Smooth muscle cell of the brain vasculature (primary cell): ENCODE measurements at places on chromosomes 11 and 22.
A peak's percentile ranks its signal among the peaks of the same experiment; 100 is the strongest.

- DNase-seq = no peak
These were observed 62.1 kb upstream of the NUP50 start for GRCh38 chr22:45101515-45102227.

- DNase-seq = no peak
These were observed 5.8 kb upstream of the BRD1 start for GRCh38 chr22:49833340-49834007.

- DNase-seq = no peak
These were observed 3.1 kb downstream of the HMBS start for GRCh38 chr11:119087747-119088241.

DNA sequence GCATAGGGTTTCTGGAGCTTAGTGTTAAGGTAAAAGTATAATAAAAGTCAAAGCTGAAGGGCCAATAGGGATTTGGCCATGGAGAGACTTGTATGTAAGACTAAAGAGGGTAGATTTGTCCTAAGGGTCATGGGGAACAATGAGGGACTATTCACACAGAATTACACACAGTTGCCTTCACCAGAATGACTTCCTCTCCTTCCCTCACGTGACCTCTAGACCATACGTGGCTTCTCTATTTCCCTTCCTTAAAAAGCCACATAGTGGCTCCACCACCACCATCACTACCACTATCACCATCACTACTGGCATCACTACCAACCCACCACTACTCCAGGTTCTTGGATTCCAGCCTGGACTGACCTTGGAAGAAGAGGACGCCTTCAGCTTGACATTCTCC is 2.8 kb downstream of the HPX start:
- no peak for DNase-seq

DNA sequence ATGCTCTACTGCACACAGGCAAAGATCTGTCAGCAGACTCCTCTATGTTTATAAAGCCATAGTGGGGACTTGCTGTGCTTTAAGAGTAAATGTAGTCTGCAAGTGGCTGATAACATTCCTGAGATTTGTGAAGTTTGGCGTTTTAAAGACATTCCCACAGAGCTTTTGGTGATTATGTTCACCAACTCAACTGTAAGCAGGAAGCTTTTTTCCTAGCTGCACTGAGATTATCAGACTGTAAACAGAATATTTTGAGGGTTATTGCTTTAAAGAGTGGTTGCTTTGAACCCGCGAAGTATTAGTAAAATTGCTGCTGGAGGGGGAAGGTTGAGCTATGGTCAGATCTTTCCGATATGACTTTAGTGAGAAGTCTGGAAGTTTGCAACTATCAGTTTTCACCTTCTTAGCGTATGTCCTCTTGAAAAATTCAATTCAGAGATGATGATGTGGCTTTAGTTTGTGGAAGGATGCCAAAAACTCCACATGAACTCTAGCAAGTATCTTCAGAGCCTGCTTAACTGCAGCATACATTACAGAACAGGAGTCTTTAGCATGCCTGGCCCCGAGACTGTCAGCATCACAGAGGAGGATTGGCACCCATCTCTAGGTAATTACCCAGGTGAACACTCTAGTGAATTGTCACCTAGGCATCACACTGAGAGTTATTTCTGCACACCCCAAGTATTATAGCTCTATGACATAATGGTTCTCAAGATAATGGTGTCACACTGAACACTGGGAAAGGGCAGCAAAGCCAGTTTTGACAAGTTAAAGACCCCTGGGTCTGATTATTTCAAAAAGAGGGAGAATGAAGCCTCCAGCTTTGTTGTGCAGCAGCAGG is 89.9 kb downstream of the MTNR1B start:
- DNase-seq = peak; percentile 83

DNA sequence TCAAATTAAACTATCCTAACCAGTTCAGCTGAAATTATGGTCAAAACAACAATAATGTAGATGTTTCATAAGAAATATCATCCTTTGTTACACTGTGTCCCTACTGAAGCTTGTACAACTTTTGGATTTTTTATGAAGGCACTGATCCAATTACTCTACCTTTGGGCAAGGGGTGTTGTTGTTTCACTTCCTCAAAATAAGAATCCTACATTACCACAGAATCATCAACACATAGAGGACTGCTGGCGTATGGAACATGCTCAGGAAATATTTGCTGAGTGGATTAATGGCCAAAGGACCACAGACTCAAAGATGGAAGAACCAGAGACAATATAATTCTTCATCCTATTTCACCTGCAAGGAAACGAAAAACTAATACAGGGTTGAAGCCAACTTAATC is 907.5 kb upstream of the CCDC90B start:
- no peak for DNase-seq

GRCh38 chr11:68049509-68050370 is 10.9 kb downstream of the TCIRG1 start:
- DNase-seq = no peak

GRCh38 chr22:30694171-30694639 is 469 bp upstream of the OSBP2 start:
- no peak for DNase-seq

- no peak for DNase-seq
These were observed 538.9 kb upstream of the API5 start for GRCh38 chr11:42772886-42773285.

GRCh38 chr11:117178210-117179034 is at the start of gene SIDT2:
SIDT2 (plus strand) TSS chr11:117178743; CDS start chr11:117179264, 521 bp downstream.
- peak; percentile 89 for DNase-seq

GRCh38 chr22:45120440-45120839 is 43.3 kb upstream of the NUP50 start:
- DNase-seq = no peak

DNA sequence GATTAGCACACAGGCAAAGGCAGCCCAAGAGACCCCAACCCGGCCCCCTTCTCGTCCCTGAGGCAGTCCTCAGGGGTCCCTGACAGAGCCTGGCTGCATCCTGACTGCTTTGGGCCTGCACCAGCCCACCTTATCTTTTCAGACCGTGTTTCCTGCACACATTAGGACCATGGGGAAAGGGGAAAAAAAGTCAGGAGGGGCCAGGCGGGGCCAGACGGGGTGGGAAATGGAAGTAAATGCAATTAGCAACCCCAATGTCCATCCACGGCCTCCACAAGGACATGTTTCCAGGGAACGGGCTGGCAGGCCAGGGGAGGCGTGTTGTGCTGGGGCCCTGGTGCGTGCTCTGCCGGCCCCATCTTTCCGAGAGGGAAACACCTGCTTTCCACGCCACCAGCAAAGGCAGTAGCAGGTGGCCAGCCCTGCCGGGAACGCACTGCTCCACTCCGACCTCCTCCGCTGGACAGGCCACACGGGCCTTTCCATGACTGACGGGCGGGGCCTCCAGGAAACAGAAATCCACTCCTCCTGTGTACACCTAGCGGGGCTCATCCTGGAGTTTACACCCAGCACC is 7.4 kb downstream of the EHD1 start:
- DNase-seq = no peak

DNA sequence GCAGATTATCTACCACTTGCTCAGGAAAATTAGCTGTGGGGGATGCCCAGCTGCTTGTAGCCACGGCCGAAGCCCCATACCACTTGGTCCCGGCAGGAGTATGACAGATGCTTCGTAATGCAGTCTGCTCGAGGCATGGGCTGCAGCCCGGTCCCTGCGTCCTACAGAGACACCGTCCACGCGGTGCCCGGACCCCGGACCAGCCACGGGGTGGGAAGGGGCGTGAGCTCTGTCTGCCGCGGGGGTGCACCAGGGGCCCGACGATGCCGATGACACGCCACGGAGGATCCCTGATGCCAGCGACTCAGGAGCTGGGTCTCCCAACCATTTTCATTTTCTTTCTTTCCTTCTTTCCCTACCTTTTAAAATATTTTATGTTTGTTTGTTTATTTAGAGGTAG is 30.0 kb downstream of the SLC25A17 start:
- DNase-seq = no peak

GRCh38 chr11:19060629-19061028 is at the start of gene MRGPRX2:
MRGPRX2 (minus strand) TSS chr11:19060717; CDS start chr11:19056402, 4,315 bp downstream.
- no peak for DNase-seq

DNA sequence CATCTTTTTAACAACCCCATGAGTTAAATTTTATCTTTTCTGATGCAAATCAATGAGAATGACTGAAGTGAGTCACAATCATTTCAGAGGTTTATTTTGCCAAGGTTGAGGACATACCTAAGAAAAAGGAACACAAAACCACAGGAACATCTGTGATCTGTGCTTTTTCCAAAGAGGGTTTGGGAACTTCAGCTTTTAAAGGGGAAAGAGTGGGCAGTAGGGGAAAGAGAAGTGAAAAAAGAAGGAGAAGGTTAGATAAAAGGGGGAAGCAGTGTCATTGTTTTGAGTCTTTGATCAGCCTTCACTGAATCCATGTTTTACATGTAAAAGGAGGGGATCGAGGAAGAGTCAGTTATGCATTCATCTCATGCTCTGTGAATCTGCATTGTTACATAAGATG is 45.3 kb upstream of the SPON1 start:
- DNase-seq = no peak

GRCh38 chr22:43689356-43689755 is 122.7 kb downstream of the EFCAB6 start:
- no peak for DNase-seq

DNA sequence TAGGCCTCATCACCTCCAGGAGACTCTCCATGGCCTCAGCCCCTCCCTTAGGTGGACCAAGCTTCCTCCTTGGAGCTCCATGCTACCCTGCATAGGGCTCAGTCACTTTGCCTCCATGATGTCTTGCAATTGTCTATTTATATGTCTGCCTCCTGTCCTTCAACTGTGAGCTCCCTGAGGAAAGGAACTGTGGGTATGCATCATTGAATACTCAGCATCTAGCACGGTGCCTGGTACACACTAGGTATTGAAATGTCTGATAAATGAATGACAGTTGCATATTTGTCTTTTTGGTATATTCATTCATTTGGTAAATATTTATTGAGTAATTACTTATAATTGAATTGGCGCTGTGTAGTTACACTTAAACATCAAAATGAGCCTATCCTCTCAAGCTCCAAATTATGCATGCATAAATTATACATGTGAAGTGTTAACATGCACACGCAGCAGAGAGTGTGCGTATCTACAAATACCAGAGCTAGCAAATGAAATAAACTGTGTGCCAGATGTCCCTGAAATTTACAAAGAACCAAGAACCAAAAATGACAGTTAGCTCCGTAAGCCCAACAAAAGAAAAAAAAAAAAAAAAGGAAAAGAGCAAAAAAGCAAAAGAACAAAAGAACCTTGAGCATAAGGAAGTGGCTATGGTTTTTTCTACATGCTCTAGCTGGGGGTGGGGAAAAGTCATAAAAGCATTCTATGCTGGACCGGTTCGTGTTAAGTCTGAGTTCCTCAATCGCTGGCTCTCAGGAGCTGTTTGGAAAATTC is 25.2 kb downstream of the GRAP2 start:
- no peak for DNase-seq

- no peak for DNase-seq
These were observed 18.2 kb downstream of the ZBTB16 start for GRCh38 chr11:114077482-114078305.

DNA sequence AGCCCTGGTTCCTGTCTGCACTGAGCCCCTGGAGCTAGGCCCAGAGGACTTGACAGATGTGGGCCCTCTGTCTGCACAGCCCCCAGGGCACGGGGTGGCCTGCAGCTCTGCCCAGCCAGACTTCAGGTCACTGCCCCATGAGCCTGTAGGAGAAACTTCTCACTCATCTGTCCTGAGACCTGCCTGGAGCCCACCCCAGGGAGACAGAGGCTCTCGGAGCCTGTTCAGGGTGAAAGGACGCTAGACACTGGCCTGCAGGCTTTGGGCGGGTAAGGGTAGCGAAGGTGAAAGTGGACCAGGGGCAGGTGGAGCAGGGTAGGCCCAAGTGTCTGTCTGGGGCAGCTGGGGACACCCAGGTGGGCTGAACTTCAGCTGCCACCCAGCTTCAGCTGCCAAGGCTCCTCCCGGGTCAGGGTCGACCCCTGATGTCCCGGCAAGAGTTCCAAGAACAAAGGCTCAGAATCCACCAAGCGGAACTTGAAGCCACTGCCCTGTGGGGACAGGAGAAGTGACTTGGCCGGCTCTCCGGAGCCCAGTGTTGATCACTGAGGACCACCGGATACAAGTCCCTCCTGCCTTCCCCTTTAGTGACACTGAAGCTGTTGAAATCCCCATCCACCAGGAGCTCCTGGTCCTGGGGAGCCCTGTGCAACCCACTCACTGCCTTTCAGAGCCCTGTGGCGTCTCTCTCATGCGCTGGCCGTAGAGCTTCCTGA is 90.3 kb downstream of the KCNQ1 start:
- no peak for DNase-seq

GRCh38 chr11:92811341-92811740 is 158.1 kb upstream of the MTNR1B start:
- DNase-seq = no peak

DNA sequence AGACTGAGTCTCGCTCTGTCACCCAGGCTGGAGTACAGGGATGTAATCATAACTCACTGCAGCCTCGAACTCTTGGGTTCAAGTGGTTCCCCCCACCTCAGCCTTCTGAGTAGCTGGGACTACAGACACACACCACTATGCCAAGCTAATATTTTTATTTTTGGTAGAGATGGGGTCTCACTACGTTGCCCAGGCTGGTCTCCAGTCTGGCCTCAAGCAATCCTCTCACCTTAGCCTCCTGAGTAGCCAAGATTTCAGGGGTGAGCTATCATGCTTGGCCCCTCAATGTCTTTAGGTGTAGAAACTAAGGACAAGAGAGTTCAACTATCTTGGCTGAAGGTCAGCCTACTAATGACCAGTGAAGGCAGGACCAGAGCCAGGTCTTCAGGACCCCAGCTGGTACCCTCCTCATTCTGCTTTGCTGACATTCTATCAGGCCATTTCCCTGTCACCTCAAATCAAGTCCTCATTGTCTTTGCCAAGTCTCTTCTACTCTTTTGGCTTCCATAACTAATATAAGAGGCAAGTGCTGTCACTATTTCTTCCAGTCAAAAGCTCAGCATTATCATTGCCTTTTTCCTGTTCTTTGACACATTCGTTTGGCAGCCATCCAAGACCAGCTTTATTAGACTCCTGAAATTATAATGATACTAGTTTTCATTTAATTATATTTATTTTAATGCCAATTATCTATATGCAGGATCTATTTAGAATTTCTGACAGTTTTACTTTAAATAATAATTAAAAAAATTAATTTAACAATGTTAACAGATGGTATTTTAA is 264.2 kb upstream of the PITPNB start:
- no peak for DNase-seq
